ENCODE measurements at places on chromosomes 5 and 9.

- no peak for DNase-seq
These were observed 67.2 kb upstream of the MEGF10 start for GRCh38 chr5:127223256-127223974.

- DNase-seq, result peak; percentile 37
These were observed 60.0 kb upstream of the TUT7 start for GRCh38 chr9:86413971-86414880.

GRCh38 chr9:92058723-92059444 lies 56.3 kb downstream of the SPTLC1 start:
- no peak for DNase-seq

GRCh38 chr9:124392254-124392870 lies 22.9 kb downstream of the PSMB7 start:
- no peak for DNase-seq

- DNase-seq, result no peak
These were observed 192.3 kb downstream of the MELK start for GRCh38 chr9:36765077-36765390.

GRCh38 chr5:71946343-71947030 lies 160.8 kb upstream of the MAP1B start:
- DNase-seq, result no peak

DNA sequence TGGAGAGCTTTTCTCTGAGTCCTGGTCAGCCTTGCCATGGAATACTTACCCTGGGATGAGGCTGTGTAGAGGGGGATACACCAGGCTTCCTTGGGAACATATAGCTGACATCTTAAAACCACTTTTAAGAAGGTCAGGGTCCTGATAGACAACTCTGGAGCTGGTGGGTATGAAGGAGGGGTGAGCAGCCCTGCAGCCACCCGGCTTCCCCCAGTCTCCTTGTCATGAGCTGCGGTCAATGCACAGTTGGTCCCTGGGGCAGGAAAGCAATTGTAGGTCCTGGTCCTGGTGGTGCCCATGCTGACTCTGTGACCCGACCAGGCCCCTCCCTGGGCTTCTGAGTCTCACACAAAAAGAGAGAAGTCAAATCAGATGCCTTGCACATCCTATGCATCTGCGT lies 63.6 kb downstream of the MRPL36 start:
- no peak for DNase-seq

DNA sequence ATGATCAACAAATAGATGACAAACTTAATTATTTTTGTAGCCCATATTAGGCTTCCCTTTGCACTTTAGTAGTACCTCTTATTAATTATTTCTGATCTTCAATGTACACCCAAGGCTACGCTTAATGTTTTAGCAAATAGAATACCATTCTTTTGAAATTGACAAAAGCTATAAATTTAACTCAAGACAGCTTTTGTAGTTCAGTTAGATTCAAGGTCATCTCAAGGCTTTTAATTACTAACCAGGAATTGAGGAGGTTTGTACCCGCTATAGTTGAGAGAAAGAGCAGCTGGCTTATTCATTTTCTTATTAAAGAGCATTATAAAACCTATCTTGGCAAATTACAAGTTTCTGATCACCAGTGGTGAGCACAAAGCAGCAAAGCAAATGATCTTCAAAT lies 15.1 kb downstream of the NR6A1 start:
- no peak for DNase-seq

DNA sequence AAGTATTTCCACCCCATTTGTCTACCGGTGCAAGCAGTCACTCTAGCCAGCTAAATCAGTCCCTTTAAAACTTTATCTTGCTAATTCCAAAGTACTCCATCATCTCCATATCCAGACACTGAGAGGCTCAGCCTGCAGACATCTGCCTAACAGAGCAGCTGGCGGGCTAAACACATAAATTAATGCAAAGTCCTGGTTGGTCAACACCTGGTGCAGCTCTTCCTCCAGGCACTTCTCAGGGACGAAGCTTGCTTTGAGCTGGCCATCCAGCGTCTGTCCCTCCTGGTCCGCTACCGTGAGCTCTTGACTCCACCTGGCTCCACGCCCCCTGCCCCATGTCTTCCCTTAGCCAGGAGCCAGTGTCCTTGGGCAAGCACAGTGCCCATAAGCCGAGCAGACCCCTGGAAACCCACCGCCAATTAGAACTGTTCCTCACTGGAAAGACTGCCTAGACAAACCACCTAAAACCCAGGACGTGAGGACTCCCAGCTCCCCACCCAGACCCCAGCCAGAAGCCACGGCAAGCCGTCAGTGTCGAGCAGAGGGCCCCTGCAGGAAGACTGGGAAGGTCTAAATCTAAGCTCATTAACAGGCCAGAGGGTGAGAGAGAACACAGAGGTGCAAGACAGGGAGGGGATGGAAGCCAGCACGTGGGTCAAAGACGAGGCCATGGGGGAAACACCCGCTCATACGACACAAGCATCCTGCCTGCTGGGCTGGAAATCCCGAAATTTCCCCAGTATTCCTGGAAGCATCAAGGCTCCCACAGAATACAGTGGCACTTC lies 120.0 kb downstream of the COL23A1 start:
- DNase-seq, result no peak

- no peak for DNase-seq
These were observed 92.1 kb downstream of the MELK start for GRCh38 chr9:36664806-36665205.
